ENCODE measurements at places on chromosomes 12 and 14.
A peak's percentile ranks its signal among the peaks of the same experiment; 100 is the strongest.

GRCh38 chr12:64578566-64578965 is 31.7 kb upstream of the RASSF3 start:
- DNase-seq: no peak

DNA sequence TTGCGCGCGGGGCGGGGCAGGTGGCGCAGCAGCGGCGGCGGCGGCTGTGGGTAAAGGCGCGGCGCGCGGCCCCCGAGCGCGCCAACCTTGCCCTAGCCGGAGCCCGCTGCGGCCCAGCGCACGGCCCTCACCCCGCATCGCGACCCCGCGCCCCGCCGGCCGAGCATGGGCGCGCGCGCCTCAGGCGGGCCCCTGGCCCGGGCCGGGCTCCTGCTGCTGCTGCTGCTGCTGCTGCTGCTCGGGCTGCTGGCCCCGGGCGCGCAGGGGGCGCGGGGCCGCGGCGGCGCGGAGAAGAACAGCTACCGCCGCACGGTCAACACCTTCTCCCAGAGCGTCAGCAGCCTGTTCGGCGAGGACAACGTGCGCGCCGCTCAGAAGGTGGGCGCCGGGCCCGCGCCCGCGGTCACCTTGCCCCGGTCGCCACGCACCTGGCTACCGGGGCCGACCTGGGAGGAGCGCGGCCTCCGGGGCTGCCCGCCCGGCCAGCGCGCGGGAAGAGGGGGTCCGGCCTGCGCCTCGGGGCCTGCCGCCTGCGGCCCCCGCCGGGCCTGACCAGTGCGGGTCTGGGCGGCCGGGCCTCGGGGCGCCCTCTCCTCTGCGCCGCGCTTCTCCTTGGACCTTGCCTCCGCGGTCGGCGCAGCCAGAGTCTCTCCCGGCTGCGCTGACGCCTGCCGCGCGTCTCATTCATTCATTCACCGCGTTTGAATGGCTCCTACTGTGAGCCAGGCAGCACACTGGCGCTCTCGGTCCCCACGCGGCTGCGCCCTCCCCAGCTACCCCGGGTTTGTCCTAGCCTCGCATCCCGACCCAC is at the start of gene BRI3BP:
TSS of gene BRI3BP (plus strand) at position 20 of the 811 bp plus-strand sequence. CDS start at position 166, 146 bp downstream.
- peak; percentile 26 for DNase-seq

DNA sequence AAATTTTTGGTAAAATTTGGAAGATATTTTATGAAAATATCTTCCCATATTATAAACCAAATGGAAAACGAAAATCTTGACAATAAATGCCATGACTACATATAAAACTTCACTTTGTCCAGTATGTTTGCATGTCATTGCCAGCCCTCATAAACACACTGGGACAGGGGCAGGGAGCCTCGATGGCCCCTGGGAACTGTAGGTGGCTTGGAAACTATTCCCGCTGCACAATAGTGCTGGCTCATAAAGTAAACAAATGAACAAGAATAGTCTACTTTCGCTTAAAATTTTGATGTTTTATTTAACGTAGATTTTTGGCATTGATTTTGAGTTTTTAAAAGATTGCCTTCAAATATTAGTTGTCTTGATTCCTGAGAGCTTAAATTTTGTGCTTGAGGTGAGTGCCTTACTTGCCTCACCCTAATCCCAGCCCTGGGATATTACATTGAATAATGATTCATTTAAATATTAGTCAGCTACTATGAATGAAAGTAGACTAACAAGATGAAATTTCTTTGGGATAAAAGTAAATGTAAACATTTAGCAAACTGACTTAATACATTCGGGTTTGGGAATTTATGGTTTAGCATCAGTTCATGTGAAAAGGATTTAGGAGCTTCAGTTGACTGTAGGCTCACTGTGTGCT is 74.0 kb upstream of the PKP2 start:
- DNase-seq: no peak

DNA sequence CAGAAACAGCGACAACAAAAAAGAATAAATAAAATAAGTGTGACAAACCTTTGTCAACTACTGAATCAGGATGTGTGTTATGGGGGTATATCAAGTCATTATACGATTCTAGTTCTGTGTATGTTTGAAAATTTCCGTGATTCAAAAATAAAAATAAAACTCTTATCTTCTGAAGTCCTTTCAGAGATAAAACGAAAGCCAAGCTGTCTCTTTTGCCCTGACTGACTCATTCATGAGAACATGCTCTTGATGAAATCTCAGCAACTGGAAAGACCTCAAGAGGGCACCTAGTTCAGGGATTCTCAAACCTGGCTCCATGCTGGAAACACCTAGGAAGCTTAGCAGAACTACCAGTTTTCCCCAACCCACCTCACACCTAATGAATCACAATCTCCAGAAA is 9.2 kb downstream of the FOXN3 start:
- DNase-seq: no peak

DNA sequence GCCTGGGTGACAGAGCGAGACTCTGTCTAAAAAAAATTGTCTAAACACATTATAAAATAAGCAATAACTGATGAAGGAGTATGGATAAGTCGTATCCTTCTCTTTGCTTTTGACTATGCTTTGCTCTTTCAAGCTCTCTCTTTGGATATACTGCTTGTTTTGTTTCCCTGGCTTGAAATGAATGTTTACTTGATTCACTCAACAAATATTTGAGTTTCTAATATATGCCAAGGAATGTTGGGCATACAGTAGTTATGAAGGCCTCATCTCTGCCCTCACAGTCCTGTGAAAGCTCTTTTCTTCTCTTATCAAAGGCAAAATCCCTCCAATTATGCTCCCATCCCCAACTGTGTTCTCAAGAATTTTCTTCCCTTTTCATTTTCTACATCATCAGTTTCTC is 123.5 kb downstream of the PTPRR start:
- DNase-seq: no peak

DNA sequence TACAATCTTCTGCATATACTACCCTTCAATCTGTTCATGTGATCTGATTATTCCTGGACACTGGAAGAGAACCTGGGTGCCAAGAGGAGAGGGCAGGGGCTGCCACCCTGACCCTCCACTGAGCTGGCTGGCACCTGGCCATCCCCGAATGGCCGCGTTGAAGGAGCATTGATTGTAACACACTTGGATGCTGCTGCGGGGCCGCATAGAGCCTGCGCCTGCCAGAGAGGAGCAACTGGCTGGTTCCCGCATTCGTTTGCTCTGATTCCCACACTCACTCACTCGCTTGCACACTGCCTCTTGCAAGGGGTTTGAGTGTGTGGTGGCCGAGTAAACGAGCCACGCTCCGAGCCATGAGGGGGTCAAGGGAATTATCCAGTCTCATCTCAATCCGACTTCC is 32.4 kb downstream of the PSEN1 start:
- no peak for DNase-seq

GRCh38 chr14:60204843-60205774 is 39.9 kb upstream of the DHRS7 start:
- DNase-seq: no peak

DNA sequence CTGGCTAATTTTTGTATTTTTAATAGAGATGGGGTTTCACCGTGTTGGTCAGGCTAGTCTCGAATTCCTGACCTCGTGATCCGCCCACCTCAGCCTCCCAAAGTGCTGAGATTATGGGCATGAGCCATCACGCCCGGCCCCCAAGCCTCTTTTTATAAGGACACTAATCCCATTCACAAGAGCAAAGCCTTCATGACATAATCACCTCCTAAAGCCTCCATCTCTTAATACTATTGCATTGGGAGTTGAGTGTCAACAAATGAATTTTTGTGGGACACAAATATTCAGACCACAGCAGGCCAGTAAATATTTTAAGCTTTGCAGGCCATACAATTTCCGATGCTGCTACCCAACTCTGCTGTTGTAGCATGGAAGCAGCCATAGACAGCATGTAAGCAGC is 10.9 kb downstream of the RNF212B start:
- no peak for DNase-seq

DNA sequence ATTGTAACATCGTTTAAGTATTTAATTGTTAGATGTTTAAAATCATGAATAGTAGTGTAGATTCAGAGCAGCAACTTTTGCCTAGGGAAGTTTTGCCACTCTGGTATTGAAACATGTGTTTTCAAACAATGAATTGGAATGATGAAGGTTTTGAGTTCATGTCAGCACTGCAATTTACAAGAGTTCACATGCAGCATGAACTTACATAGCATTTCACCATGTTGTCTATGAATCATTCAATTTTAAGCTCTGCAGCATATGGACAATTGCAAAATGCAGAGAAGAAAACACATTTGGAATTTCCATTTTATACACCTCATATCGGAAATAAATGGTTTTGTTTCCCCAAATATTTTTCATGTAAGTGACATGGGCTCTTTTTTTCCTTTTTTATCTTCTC is 170.7 kb upstream of the CDKN3 start:
- no peak for DNase-seq

DNA sequence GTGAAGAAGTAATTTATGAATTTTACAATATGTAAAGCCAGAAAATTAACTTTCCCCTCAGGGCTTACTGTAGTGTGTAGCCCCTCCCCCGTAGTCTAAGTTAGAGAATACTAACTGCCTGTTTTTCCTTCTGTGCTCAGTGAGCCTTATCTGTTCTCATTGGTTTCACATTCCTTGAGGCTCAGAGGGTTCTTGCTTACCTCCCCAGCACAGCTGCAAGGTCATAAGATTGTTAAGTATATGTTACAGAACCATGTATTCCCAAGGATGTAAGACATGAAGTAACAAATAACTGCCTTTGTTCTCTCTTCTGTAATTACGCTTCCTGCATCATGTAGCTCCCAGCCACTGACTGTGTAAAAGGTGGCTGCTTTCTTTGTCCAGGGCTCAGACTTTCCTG is 1351.1 kb downstream of the TMEM121 start:
- DNase-seq: no peak

DNA sequence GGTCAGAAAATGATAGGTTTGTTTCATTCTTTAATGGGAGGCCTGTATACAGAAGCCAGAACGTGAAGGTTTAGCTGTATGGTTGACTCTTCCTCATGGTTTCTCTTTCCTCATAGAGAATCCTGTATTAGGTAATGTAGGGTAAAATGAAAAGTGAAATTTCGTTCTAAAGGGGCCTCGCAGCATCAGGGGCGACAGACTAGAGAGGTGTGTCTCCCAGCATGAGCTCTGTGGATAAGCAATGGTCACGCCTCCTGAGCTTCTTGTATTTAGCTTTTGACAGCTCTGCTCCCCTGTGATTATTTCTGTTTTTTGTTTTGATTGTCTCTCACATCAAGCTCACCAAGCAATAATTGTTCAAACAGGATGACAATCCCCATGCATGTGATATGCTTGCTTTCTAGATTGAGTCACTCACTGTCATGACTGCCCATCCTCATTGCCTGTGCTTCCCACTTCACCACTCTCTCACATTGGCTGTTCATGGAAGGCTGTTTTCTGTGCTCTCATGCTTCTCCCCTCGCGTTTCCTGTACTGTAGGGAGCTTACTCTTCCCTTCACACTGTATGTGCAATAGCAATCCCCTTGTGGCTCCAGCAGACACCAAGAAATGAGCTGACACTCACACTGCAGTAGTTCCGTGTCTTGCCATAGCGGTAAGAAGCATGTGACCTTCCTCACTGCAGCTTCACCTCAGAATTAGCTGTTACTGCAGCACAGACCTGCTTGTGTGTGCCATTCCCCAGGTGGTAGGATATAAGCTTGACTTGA is 44.0 kb downstream of the RAD52 start:
- no peak for DNase-seq

- DNase-seq: no peak
These were observed 7.3 kb downstream of the PPP2R5E start for GRCh38 chr14:63535918-63536317.

DNA sequence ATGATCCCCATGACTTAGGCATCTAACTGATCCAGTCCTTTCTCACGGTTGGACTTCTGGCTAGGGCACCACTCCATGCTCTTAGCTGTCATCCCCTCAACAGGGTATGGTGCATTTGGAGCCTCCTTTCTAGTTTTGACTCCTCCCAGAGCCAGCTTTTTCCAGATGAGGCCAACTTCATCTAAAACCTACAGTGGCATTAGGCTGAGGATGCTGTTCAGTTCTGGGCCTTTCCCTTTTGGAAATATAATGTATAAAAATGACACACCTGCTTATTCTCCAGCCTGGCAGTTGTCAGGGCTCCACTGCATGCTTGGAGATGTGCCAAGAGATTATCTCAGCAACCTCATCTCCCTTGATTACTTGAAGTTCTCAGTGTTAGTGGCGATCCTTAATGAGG is 239.7 kb downstream of the EMP1 start:
- DNase-seq: no peak

- DNase-seq: no peak
These were observed 7.3 kb downstream of the TESC start for GRCh38 chr12:117091758-117092510.

GRCh38 chr12:11630046-11630706 is 19.3 kb upstream of the ETV6 start:
- no peak for DNase-seq

- no peak for DNase-seq
These were observed 38.0 kb downstream of the NFKBIA start for GRCh38 chr14:35366521-35366976.

DNA sequence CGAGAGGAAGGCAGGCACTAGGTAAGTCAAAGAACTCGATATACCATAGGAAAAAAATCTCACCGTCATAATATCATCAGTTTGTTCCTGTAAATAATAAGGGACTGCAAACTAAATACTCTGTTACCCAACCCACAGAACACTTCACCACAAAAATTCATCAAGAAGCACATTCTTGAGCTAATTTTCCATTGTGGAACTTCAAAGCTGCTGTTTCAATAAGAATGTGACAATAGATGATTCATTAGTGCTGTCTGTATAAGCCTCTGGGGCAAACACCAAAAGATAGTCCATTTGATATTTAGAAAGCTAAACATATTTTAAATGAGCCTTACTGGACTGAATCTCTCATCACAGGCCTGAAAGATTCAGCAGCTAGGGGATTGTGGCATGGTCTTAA is 219.4 kb downstream of the KSR2 start:
- no peak for DNase-seq

DNA sequence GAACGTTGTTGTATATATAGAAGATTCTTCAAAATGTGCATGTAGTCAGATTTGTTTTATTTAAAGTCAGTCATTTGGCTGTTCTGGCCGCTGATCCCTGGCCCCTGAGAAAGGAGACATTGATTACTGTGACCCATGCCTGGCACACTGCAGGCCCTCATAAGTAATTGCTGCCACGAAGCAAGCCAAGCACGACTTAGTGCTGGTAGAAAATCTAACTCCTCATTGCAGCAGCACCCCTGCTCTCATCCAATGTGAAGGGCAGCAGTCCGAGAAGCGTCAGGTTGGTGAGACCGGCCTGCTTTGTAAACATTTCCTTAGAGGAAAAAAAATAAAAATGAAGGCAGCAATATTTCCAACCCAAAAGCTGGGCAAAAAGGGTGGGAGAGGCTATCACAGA is 22.8 kb upstream of the TMTC2 start:
- no peak for DNase-seq

- no peak for DNase-seq
These were observed 86.5 kb downstream of the DAAM1 start for GRCh38 chr14:59274991-59275391.

- DNase-seq: no peak
These were observed 593 bp downstream of the UNC119B start for GRCh38 chr12:120710805-120711296.

Data from SW 1271 (cell line).